GOT3 (cell line): ENCODE measurements at places on chromosomes 2 and 18.

DNA sequence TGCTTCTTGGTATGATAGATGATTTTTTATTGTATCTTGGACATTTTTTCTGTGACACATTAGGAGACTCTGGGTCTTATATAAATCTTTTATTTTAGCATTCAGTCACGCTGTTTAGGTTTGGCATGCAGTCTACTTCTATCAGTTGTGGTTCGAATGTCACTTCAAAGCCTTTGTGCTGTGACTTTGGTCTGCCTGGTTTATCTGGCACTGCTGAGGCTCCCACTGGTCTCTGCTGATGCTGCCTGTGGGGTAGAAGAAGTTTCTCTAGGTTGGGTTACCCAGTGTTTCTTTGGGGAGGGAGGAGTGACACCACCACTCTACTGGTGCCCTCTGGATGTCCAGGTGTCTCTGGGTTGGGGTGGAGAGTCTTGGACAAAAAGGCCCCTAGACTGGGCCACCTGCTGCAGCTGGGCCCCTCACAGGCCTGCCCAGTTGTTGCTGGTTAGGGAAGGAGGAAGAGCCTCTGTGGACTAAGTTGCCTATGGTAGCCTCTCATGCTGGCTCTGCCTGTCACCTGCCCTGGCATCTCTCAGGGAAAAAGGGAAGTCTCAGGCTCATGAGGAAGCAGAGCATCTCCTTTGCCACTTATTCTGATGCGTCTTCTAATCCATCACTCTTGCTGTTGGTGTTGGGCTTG, 115.4 kb upstream of the HS6ST1 start:
- DNase-seq: no peak

DNA sequence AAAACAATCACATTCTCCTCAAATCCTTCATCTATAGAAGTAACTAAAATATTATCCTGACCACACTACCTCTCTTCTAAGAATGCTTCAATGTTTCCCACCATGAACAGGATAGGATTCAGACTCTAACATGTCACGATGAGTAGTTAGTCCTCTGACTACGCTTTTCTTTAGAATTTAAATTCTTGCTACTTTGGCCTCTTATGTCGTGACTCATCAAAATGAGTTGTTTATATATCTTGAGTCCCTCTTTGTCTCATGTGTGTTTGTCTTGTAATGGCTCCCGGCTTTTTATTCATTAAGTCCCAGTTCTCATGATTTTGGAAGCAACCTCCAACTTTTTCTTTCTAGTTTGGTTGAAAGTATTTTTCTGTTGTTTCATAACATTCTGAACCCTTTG, 1289.2 kb downstream of the DSC3 start:
- DNase-seq: no peak

- no peak for DNase-seq
Measured at GRCh38 chr18:23565916-23566547, 20.3 kb downstream of the NPC1 start.

DNA sequence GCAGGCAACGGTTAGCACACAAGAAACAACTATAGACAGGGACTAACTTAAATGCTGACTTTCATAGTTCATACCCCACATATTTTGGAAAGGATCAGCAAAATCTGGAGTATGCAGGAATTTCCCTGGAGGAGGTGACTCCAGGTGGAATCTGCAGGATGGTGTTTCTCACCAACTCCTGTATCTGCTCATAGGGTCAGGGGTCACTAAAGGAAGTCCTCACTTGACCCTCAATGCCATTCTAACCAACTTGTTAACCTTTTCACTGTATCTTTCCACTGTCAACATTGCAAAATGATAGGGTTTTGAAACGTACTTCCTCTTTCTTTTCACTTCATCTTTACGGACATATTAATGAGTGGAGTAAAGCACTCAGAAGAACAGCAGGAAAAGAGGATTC, 207.0 kb upstream of the CXCR4 start:
- DNase-seq: no peak

DNA sequence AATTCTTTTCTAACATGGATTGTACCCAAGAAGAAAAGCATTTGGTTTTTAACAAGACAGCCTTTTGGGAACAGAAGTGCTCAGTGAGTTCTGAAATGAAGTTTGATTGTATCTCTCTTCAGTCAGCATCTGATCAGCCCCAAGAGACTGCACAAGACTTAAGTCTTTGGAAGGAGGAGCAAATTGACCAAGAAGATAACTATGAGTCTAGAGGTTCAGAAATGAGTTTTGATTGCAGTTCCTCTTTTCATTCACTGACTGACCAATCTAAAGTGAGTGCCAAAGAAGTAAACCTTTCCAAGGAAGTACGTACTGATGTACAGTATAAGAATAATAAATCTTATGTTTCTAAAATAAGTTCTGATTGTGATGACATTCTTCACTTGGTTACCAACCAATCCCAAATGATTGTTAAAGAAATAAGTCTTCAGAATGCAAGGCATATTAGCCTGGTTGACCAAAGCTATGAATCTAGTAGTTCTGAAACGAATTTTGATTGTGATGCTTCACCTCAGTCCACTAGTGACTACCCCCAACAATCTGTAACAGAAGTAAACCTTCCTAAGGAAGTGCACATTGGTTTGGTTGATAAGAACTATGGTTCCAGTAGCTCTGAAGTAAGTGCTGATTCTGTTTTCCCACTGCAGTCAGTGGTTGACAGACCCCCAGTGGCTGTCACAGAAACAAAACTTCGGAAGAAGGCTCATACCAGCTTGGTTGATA, 31.2 kb downstream of the ZDBF2 start:
- DNase-seq: no peak

GRCh38 chr2:88137833-88138232, 10.0 kb upstream of the FABP1 start:
- no peak for DNase-seq

DNA sequence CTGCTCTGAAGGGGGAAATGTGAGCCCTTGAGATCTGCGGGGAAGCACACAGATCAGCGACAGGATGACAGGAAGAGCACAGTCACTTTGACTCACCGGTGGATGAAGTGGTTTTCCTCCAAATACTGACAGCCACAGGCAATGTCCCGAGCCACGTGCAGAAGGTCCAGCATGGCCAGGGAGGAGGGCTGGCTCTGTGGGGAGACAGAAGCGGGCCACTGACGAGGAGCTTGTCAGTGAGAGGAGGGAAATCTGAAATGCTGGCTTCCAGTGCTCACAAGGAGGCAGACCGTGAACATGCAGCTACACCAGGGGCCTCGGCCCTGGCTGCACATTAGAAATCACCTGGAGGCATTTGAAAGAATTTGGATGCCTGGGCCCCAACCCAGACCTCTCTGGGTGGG, 98.7 kb downstream of the CLIP4 start:
- DNase-seq: no peak

- DNase-seq: no peak
Measured at GRCh38 chr2:23762141-23762540, 164.8 kb downstream of the ATAD2B start.

DNA sequence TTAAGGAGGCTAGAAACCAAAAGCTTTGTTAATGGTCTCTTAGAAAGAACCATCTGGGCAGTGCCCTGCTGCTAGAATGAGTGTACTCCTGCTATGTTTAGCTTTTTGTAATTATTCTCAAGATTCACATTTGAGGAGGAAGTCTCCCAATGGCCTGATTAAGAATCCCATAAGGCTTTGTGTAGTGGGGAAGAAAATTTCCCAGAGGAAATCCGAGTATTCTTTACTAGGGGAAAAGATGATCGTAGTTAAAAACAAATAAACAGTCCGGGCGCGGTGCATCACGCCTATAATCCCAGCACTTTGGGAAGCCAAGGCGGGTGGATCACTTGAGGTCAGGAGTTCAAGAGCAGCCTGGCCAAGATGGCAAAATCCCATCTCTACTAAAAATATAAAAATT, 117.9 kb downstream of the PTRHD1 start:
- DNase-seq: no peak

GRCh38 chr2:14907014-14907612, 274.6 kb downstream of the LRATD1 start:
- DNase-seq: no peak

- DNase-seq: no peak
Measured at GRCh38 chr18:6414118-6414722, 491 bp downstream of the L3MBTL4 start.

DNA sequence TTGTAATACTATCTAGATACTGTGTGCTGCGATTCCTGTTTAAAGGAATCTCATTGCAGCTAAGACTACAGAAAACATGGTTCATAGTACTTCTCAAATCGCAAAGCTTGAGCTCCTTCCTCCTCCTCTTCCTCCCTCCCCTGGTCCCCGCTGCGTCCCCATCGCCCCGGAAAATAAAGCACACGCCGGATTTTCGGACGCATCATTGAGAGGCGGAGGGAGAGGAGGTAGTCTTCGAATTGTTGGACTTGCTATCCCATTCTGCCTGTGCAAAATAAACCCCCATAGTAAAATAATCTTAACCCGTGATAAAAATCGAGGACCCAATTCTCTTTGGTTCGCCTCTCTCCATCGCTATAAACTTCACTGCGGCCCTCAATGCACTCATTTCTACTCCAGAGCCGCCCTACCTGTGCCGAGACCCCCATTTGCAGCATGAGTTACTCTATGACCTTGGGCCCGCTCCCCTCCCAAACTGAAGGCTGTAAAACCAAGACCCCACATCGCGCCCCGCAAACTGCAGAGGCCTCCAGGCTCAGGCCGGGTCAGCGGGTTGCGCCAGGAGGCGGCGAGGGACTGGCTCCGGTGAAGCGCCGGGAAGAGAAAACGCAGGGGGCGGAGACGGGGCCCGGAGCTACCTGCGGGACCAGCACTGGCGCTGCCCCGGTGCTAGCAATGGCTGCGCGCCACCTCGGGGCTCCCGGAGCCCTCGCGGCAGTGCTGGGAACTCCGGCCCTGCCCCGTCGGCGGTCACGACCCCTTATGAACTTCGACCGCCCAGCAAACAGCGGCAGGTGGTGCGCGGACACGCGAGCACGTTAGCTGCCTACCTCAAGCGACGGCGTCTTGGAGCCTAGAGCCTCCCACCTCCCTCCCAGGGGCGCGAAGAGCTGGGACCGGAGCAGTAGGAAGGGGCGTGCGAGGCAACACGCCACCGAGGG, 649 bp downstream of the ESCO1 start:
- DNase-seq: no peak

DNA sequence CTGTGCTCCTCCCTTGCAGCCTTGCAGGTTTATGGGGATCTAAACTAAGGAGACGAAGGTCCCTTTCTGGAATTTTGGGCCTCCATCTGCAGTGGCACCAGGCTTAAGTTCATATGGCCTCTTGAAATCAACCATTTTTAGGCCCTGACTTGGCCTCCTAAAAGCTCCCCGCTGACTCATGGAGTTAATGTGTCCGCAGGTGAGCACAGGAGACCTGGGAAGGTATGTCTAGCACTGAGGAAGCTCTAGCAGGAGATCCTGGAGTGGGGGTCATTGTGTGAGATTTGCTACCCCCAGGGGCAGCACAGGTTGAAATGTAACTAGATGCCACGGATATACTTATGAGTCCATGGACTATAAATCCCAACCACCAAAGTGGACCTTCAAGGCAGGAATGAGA, 95.9 kb upstream of the CELF4 start:
- no peak for DNase-seq

DNA sequence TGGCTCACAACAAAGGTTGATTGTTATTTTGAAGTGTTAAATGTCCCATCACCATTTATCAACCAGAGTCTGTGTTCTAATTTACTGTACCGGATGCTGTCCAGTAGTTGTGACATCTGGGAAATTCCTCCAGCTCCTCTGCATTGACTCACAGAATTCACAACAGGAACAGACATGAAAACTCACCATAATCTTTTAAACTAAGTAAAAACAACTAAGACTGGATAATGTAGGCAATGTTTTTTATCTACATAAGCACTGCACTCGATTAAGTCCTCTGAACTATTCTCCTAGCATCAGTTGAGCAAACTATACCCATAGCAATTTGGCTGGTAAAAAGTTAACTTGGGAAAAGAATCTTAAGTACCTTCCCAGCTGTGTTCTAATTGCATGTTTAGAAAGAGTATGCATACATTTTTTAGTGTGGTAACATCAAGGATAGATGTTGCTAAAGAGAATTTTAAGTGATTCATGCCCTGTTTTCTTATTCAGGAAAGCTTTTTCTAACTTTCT, 42.9 kb upstream of the MYO1B start:
- DNase-seq: no peak

DNA sequence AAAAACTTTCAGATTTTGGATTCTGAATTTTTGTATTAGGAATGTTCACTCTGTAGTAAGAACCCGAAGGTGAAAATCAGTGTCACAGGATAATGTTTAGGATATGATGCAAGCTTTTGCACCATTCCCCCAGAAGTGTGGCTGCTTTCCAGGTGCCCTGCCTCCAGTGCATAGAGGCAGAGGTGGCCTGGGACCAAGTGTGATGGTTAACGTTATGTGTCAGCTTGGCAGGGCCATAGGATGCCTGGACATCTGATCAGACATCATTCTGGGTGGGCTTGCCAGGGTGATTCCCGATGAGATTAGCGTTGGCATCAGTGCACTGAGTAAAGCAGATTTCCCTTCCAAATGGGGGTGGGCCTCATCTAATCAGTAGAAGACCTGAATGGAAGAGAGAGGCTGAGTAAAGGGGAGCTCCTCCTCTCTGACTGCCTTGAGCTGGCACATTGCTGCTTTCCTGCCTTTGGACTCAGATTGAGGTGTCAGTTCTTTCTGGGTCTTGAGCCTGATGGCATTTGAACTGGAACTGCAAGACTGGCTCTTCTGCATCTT, 177.4 kb upstream of the HS6ST1 start:
- no peak for DNase-seq

DNA sequence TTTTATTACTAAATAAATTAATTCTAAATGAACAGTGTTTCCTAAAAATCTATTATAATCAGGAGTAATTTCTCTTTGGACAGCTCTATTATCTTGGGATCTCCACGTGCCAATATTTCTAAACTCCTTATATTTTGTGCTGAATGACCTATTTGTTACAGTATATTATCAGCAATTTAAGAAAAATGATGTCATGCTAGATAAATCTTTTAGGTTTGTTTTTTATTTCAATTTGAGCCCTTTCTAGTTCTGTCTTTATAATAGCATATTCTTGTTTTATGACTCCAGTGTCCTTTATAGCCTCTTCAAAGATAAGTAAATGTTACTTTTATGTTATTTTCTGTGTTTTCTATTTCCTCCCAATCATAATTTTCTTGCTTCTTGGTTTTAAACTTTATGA, 269.2 kb downstream of the CCDC102B start:
- no peak for DNase-seq
